ENCODE measurements at places on chromosomes 1 and 21. TPM values are rescaled to one million over a fixed set of nuclear protein-coding genes. Genes with fewer than 3 reads are reported as not detected.

Gene DENND2C
- 0.62 TPM for total RNA-seq

Gene ISG15
- 12.9 TPM for total RNA-seq

Gene RCSD1
- 0.02 TPM for total RNA-seq

Gene ODF2L
- 8.2 TPM for total RNA-seq

Gene TSPAN1
- 2.6 TPM for total RNA-seq

Gene SLC2A5
- 0.62 TPM for total RNA-seq

Gene LCE1C
- not detected for total RNA-seq

Gene ADAMTSL4
- 2.8 TPM for total RNA-seq

Gene GJA9
- 0.05 TPM for total RNA-seq

Gene OR2AK2
- not detected for total RNA-seq

Gene SMIM12
- 58.0 TPM for total RNA-seq

Gene C1QB
- total RNA-seq = not detected

Gene DNASE2B
- total RNA-seq = not detected

Gene TENT5C
- 0.14 TPM for total RNA-seq

All from A549 treated with dexamethasone at 1 μM for 4 hours (cell line).